LoVo (cell line): ENCODE measurements at places on chromosomes 11 and 22.

DNA sequence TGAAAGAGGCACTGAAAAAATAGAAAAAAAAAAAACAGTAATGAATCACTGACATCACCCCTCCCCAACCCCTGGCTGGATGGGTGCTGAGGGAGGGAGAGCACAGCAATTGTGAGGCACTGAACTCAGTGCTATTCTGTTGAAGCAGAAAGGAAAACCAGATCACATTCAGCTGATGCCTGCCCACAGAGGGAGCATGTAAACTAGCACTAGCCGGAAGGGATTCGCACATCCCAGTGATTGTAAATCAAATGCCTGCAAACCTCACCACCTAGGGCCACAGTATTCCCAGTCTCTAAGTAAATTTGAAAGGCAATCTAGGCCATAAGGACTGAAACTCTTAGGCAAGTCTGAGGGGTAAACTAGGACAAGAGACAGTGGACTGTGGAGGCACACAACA, 772.0 kb upstream of the CCDC179 start:
- DNase-seq = no peak

DNA sequence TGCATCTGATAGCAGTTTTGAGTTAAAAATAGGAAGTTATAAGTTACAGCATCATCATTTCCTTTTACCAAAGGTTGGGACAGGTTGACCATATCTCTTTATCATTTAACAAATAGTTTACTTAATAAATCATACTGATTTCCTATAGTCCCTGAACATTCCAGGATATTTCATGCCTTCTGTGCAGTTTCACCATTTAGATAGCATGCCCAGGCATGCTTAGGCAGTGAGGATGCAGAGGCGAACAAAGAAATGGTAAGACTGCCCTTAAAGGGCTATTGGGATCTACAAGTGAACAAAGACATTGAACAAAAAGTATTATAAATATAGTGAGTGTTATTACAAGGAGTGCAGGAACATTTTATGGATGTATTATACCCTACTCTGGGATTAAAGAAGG, 96.4 kb downstream of the PRMT3 start:
- DNase-seq = no peak

DNA sequence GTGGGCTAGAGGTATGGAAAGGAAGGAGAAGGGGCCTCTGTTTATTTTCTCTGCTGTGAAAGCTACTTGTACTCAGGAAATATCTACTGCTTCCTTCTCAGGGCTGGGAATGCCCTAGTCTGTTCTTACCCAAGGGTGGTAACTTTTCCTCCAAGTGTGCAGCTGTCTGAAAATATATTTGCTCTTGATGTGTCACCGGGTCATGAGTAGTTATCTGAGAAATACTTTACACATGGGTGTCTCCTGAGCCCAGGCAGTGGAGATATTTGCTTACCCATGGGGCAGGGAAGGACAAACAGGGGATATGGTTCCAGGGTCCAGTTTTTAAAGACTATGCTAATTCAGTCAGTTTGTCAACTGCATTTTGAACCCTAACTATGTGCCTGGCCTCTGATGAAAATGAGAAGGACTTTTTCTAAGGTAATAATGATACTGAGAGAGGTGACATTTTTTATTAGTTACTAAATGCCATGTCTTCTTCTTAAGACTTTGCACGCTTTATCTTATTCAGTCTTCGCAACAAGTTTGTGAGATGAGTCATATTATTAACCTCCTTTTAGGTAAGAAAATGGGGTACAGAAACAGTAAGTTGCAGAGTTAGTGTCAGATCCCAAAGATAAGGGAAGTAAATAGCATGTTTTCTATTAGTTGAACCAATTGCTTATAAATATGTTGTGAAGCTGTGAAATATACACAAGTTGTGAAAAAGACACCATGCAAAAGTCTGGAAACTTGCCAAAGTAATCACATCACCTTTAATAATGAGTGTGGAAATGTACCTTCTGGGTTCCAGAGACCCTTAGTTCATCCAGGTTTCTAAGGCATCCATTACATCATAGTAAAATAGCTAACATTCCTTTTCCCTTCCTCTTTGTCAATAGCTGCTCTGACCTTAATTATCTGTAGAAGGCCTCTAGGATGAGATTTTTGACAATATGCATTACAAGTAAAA, 22.9 kb downstream of the SYTL2 start:
- peak; percentile 68 for DNase-seq

DNA sequence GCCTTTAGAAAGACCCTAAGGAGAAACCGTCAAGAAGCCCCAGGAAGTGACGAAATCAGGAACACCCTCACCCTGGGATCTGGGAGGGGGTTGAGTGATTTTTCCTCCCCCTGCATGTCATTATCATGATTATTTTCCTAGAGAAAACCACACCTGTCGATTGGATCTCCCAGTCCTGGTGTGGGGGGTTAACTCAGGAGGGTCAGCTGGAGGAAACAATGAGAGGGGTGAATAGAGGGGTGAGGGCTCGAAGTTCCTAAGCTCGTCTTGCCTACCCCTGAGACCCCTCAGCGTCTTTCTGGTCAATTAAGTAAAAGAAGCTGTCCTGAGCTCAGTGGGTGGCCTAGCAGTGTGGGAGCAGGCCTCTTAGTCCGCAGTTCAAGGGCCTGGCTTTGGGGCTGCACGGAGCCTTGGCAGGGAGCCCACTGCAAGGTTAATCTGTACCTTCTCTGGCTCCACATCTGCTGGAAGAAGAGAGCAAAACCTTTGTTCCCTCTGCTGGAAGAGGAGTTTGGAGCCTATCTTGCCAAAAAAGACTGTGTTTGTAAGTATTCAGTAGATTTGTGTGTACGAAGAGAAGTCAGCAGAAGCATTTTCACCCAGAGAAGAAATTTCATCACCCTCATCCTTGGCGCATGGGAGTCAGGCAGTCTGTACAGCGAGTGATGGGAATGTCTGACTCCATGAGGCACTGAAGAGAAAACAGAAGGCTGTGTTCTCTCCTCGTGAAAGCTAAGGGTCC, 34.2 kb upstream of the FTH1 start:
- peak; percentile 65 for DNase-seq

DNA sequence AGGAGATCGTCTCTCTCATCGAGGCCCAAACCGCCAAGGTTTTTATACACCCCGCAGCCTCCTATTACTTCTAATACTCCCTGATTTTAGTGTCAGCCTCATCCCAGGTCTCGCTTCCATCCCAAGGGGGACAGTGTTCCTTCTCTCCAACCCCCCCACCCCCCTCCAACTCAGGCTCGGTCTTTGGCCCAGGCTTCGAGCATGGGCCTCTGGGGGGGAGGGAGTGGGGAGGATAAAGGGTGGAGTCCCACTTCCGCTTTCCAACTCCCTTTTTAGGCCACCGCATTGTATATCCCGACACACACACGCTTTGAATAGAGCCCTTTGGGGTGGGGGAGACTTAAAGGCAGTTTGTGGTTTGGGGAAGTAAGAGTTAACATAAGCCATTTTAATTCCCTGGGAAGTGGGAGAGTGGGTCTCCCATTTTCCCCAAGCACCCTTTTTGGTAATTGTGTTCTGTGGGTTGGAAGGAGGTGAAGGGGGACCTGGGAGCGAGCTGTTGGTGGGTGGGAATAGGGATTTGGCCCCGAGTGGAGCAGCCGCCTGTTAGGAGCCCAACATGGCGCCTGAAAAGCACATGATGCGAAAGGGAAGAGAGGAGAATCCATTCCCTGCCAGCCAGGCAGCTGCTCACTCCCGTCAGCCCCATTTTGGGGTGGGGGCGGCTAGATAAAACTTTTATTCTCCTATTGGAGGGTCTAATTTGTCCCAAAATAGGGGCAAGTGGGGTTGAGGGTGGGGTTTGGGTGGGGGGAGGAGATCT, 844 bp downstream of the PCF11 start:
- DNase-seq = peak; percentile 38

GRCh38 chr11:105148241-105148640, 8.7 kb upstream of the CARD18 start:
- no peak for DNase-seq

DNA sequence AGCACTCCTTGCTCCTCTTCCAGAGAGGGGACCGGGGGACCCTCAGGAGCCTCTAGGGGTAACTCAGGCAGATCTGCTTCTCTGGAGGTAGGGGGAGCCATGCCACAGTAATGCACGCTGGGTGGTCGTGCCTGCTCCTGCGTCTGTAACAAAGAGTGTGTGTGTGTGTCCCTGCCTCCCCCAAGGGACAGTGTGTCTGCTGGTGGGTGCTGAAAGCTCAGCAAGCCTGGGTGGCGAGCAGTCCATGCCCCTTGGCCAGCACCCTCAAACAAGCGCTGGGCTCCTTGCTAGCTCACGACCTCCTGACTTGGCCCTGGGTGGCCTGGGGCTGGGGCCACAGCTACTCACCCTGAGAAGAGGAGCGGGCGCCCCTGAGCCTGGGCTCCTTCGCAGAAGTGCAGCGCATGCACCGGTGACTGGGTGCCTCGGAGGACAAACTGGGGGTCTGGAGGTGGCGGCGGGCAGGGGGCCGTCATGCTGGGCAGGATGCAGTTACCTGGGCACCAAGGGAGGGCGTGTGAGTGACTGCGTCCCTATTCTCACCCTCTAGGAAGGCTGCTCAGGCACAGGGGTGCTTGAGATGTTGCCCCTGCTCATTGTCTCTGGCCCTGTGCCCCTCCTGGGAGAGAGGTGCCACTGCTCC, 33.7 kb downstream of the GNB1L start:
- DNase-seq = no peak

DNA sequence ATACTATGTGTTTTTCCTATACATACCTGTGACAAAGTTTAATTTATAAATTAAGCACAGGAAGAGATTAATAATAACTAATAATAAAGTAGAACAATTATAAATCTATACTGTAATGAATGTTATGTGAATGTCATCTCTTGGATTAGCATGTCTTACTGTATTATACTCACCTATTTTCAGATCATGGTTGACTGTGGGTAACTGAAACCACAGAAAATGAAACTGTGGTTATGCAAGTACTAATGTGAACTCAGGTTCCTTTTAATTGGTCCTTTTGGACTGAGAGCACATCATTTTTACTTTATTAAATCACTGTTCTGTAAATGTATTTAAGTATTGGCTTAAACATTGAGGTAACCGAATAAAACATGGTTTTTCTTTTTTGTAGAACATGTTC, 108.8 kb downstream of the PPP6R3 start:
- DNase-seq = no peak
